ENCODE measurements at places on chromosomes 5 and 9.

GRCh38 chr5:174829511-174829864 is 105.1 kb downstream of the MSX2 start:
- no peak for DNase-seq

GRCh38 chr9:124001866-124002525 is 9.6 kb upstream of the LHX2 start:
- DNase-seq: no peak

GRCh38 chr9:3099646-3100045 is 255.8 kb upstream of the PUM3 start:
- DNase-seq: no peak

DNA sequence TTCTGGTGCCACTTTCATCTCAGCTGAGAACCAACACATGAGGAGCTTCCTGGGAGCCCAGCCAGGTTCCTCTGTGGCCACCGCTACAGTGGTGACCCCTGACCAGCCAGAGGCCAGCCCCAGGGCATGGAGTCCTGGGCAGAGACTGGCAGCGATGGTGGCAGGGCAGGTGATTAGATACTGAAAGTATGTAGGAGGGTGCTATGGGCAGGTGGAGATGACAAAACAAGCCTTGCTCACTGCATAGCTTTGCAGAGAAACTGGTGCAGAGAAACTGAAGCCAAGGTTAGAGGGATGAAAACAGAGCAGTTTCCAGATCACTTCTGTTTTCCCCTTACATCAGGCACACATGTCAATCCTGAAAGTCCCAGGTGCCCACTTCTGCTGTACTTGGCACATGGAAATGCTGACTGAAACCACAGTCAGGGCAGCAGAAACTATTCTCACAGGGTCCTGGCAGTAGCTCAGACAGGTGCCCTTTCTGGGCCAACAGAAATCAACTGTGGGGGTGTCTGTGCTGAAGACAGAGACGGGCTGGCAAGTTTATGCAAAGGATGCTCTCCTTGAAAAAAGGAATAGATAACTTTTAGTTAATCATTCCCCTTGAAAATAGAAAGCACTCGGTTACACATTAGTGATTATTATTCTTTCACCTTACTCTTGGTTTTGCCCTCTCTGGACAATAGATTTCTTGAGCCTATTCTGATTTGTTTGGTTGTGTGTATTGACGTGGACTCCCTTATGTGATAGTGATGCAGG is 90.3 kb downstream of the ANKRD55 start:
- DNase-seq: no peak

GRCh38 chr5:142181547-142182163 is 73.1 kb downstream of the NDFIP1 start:
- DNase-seq: no peak

- DNase-seq: no peak
Measured at GRCh38 chr5:74786851-74787250, 19.8 kb downstream of the NSA2 start.

DNA sequence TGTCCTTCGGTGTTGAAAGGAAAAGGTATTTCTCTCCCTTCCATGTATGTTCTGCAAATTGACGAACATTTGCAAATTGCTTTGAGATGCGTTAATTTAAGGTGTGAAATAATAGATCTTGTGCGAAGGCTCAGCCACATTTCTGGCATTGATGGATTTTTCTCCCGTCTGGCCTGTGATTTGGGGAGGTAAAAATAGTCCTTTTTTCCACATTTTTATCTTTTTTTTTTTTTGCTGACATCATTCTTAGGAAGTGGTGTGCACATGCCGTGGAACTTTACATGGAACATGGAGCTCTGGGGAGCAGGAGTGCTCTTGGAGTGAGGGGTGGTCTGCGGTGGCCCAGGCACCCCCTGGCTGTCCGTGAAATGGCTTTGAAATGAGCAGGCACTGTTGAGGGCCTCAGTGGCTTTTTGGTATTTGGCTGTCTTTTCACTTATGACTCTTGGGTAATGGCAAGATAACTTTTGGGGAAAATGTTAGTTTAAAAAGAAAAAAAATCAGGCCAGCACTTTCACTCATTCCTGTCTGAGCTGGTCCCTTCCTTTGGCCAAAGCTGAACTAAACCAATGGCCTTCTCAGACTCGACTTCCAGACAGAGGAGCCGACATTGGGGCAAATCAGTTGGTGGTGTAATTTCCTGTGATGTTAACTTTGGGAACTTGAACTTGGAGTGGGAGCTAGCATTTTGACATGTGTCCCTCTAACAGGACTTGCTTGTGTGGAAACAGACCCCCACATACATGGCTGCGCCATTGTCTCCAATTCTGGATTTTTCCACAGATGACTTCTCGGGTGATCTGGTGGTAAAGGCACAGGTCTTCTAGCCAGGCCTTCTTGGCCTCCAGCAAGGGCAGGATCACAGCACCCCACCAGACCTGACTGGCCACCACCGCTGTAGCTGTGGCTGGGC is 4.2 kb downstream of the NEK6 start:
- no peak for DNase-seq

DNA sequence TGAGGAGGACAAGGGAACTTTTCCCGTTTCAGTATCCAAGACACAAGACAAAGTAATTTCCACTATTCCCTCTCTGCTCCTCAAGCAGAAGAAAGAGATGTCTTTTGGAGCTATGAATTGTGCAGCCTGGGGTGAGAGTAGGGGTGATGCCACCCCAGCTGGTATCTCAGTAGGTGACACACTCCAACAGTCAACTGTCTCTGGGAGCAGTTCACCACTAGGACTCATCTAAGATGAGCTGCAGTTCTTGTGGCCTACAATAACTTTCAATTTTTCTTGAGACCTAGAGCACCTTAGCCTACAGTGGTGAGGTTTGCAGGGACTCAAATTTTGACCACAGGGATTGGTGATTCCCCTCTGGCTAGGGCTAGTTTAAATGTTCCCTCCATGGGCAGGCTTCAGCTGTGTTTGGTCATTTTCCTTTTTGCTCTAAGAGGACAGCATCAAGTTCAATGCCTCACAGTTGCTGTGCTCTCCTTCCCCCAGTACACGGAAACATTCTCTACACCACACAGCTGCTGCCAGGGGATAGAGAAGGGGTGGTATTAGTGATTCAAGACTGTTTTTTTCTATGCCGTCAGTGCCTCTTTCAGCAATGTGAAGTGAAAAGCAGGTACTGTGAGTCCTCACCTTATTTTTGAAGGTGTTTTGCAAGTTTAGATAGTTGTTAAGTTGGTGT is 278.6 kb upstream of the RORB start:
- no peak for DNase-seq

- DNase-seq: no peak
Measured at GRCh38 chr5:149754172-149754880, 24.2 kb downstream of the PPARGC1B start.

DNA sequence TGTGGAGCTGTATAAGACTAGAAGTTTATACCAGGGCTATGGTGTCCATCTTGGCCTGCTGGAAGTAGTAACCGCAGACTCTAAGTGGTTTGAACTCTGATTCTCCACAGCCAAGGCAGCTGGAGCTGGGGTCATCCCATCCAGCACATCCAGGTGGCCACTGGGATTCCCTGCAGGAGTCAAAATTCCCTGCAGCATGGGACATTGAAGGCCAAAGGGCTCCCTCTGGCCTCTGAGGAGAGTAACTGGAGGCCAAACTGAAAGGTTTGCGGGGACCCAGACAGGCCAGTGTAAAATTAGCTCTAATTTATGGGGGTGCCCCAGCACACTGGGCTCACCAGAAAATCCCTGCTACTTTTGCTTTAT is 12.2 kb upstream of the PRXL2C start:
- no peak for DNase-seq

- no peak for DNase-seq
Measured at GRCh38 chr5:171855798-171856763, 70.5 kb downstream of the SMIM23 start.

DNA sequence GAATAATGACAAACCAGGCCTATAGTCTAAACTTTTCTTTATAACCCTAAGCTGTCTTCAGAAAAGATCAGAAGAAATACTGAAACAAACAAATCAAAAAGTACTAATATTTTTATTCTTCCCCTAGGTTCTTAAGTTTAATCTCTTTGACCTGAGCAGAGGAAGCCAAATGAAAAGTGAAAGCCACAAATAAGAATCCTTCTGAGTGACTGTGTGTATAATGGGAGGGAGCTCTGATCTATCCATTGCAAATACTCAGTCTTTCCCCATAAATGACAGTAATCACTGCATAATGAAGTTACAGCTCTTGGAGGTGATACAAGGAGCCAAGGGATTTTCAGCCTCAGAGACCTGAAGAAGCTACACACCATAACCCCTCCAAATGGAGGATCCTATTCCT is 126.9 kb upstream of the ATP10B start:
- DNase-seq: no peak

DNA sequence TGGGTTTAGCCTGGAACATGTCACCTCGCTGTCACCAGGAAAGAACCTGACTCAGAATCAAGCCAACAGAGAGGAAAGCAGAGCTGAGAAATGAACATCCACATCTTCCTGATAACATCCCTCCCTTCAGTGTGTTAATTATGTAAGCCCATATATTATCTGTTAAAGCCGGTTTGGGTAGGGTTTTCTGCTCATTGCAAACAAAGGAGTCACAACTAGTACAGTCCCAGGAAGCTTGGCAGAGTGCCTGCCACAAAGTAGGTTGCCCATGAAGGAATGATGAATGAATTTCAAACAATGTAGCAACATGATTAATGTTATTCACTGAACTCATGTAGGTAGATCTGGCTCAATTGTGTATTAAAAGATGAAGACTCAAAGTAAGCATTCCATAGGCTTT is 10.4 kb upstream of the PPARGC1B start:
- DNase-seq: no peak

DNA sequence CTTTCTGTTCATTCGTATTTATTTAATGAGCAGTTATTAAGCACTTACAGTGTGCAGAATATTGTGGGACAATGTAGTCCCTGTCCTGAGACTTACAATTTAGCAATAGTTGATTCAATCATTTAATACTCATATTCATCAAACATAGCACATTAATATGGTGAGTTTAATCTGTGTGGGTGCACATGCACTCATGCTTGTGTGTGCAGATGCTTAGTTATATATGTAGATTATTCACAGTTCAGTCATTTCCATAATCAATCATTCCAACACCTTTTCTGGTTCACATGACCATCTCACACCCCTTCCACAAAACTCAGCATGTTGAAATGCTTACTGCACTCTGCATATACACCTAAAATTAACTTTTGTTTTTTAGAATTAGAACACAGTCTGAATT is 321.6 kb upstream of the RFX3 start:
- no peak for DNase-seq

GRCh38 chr9:135664801-135665794 is 2.0 kb downstream of the LCN9 start:
- no peak for DNase-seq

DNA sequence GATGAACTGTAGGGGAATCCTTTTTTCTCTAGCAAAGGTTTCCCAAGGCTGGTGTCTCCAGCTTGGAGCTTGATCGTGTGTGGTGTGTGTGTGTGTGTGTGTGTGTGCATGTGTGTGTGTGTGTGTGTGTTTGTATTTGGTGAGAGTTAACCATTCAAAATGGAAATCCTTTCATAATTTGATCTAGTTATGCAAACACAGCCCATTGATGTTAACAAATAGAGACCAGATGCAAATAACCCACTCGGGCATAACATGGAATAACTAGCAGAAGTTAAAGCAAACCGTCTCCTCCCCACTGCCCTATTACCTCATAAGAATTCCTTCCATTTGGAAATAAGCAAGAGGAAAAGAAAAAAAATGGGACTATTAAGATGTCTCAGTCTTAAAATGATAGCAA is 24.9 kb upstream of the ZSWIM6 start:
- no peak for DNase-seq

DNA sequence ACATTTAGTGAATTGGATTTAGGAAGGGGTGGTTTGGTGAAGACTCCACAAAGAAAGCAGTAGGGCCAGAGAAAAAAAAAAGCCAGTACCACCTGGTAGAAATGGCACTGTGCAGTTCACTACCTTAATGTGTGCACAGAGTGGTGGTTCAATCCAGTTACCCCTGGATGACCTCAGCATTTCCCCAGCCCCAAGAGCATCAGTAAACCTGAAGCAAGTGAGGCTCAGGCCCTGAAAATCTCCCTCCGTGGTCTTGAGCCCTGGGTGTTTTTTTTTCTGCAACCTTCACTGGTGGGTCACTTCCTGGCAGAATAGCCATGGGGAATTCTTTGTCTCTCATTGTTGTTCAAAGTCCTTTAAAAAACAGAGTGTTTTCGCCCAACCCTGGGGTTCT is 202.9 kb downstream of the GADD45G start:
- no peak for DNase-seq

DNA sequence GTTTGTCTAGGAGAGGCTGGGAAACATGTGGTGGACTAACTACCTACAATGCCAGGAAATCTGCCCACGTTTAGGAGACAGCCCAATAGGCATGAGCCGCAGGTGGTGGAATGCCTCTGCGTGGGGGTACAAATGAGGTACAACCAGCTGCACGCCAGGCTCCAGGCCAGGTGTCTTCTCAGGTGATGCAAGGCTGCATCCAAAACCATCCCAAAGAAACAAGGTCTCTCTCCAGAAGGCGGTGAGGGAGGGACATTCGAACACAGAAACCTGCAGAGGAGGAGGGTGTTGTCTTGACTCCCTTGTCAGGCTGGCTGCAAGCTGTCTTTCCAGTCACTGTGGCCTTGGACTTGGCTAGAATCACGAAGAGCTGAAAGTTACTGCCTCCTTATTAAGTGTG is 11.6 kb downstream of the ANKH start:
- no peak for DNase-seq

GRCh38 chr5:134555890-134556311 is 30.4 kb downstream of the JADE2 start:
- DNase-seq: peak; percentile 78

DNA sequence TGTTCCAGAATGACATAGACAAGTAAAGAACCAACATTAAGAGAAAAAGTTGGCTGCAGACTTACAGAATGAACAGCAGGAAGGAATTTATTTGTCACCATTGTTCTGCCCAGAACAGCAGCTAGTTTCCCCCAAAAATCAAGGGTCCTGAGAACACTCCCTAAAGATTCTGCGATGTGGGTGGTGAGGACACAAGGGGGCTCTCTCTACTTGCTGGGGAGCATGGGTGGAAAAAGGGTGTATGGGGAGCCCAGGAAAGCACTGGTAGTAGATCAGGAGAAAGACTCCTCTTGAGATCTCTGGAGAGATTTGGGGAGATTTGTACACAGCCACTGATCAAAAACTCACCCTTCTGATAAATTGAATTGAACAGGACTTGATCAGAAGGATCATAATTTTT is 316.5 kb downstream of the KCTD16 start:
- DNase-seq: no peak

- DNase-seq: no peak
Measured at GRCh38 chr9:84111726-84112125, 131.1 kb downstream of the RMI1 start.

GRCh38 chr9:134815435-134816214 is 65.0 kb upstream of the FCN2 start:
- no peak for DNase-seq

- DNase-seq: no peak
Measured at GRCh38 chr5:132497488-132497997, 7.0 kb upstream of the IRF1 start.

- no peak for DNase-seq
Measured at GRCh38 chr5:181149806-181150733, 2.7 kb downstream of the OR2V2 start.

- DNase-seq: no peak
Measured at GRCh38 chr9:33437205-33437604, 10.2 kb downstream of the AQP3 start.

All from CD4-positive, alpha-beta T cell treated with Interleukin-6 at 100 ng/mL for 8 hours (primary cell).